ENCODE measurements at places on chromosomes 16 and 17. TPM values are rescaled to one million over a fixed set of nuclear protein-coding genes. Genes with fewer than 3 reads are reported as not detected.
A peak's percentile ranks its signal among the peaks of the same experiment; 100 is the strongest.

DNA sequence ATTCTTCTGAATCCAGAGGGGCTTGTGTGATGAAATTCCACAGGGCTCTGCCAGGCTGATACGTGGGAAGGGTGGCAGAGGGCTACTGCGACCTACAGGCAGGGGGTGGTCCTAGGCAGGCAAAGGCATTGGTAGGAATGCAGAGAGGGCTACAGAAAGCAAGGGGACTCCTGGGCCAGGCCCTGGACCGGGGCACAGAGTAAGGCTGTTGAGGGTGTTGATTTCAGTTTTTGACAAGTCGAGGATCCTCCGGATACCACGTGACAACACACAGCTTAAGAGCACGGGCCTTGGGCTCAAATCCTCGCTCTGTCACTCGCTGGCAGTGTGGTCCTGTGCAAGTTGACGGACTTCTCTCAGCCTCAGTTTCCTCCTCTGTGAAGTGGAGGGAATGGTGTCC is 19.1 kb upstream of the DOC2B start:
- peaks cover 3% of the 10 kb centered on the region for H3K4me1 ChIP-seq
- DNase-seq = no peak
- H3K27ac ChIP-seq = peak overlapping the region; percentile 59
- H3K4me3 ChIP-seq = no peak overlapping the region
- peaks cover 35% of the 10 kb centered on the region for H3K27me3 ChIP-seq

GRCh38 chr16:8251298-8251697 is 339.0 kb downstream of the TMEM114 start:
- DNase-seq = no peak
- no peak overlapping the region for H3K4me3 ChIP-seq
- no peak overlapping the region for H3K27ac ChIP-seq
- no peaks in the 10 kb centered on the region for H3K36me3 ChIP-seq

GRCh38 chr17:50177476-50177875 is 11.7 kb downstream of the SGCA start:
- no peak overlapping the region for H3K4me3 ChIP-seq
- H3K36me3 ChIP-seq = no peaks in the 10 kb centered on the region
- peaks cover 25% of the 10 kb centered on the region for H3K4me1 ChIP-seq
- H3K27ac ChIP-seq = no peak overlapping the region

GRCh38 chr17:45347444-45347843 is 30.6 kb upstream of the MAP3K14 start:
- DNase-seq = no peak
- H3K4me3 ChIP-seq = no peak overlapping the region
- no peaks in the 10 kb centered on the region for H3K36me3 ChIP-seq
- H3K27ac ChIP-seq = no peak overlapping the region
- no peaks in the 10 kb centered on the region for H3K27me3 ChIP-seq

DNA sequence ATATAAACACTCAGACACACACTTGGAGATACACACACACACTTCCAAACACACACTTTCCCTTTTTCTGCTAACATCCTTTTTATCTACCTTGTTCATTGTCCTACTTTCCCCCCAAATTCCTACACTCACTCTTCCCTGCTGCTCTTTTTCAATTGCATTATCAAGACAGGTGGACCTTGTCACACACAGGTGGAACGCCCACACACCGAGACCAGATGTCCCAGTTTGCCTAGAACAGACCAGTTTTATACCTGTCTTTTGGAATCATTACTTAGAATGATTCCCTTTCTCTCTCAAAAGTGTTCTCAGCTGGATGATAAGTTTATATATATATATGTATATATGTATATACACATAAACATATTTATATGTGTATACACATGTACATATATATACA is 50.7 kb upstream of the ARHGAP44 start:
- H3K36me3 ChIP-seq = no peaks in the 10 kb centered on the region
- peaks cover 21% of the 10 kb centered on the region for H3K4me1 ChIP-seq
- no peak overlapping the region for H3K27ac ChIP-seq
- no peak overlapping the region for H3K4me3 ChIP-seq
- H3K27me3 ChIP-seq = no peaks in the 10 kb centered on the region

DNA sequence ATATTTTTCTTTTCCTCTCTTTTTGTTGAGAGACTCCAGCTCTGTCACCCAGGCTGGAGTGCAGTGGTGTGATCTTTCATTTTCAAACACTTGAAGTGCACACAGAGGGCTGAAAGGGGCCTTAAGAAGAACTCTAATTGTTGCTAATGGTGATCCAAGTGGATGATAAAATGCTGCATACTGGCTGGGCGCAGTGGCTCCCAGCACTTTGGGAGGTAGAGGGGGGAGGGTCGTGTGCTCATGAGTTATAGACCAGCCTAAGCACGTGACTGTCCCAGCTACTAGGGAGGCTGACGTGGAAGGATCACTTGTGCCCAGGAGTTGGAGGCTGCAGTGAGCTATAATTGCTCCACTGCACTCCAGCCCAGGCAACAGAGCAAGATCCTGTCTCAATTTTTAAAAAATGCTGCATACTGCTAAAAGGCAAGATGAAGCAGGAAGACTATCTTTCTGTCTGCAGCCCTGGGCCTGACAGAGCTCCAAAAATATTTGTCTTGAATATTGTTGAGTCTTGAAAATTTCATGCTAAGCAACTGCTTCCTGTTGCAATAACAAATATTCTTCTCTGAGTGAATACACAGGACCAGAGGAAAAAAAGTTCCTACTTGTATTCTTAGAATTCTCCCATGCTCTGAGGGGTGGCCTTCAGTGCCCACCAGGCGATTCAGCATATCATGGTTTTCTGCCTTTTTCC is 63.7 kb upstream of the AKTIP start:
- H3K4me1 ChIP-seq = no peaks in the 10 kb centered on the region
- H3K27ac ChIP-seq = no peak overlapping the region
- H3K27me3 ChIP-seq = no peaks in the 10 kb centered on the region
- DNase-seq = no peak
- peaks cover 4% of the 10 kb centered on the region for H3K36me3 ChIP-seq

DNA sequence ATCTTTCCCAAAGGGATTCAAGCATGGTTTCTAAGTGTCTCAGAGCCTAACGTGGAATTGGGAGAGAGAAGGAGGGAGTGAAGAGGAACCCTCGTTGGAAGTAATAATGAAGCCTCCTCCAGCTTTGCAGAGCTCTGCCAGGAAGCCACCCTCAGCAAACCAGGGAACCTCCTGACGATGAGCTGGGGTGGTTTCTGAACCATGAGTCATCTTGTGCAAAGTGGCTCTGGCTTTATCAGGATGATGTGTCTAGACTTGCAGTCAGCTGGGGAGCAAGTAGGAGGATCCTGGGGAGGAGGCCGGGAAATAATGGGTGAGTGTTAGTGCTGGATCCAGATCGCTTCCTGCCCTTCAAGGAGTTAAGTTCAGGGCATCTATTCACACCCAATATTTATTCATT is 191.7 kb upstream of the RBFOX1 start:
- DNase-seq = no peak
- no peak overlapping the region for H3K27ac ChIP-seq
- no peaks in the 10 kb centered on the region for H3K4me1 ChIP-seq
- H3K36me3 ChIP-seq = no peaks in the 10 kb centered on the region
- H3K27me3 ChIP-seq = peaks cover 18% of the 10 kb centered on the region
- no peak overlapping the region for H3K4me3 ChIP-seq

SCIMP gene
- total RNA-seq = not detected

SLC47A1 gene
- 2.3 TPM for total RNA-seq

NUPR1 gene
- not detected for total RNA-seq

CEP295NL gene
- 2.3 TPM for total RNA-seq

IRF8 gene
- 2.0 TPM for total RNA-seq

All from progenitor cell of endocrine pancreas (in vitro differentiated cells).